ENCODE measurements at places on chromosomes 7 and 10. TPM values are rescaled to one million over a fixed set of nuclear protein-coding genes. Genes with fewer than 3 reads are reported as not detected.

- no peak for DNase-seq
These were observed 503.1 kb downstream of the GRID1 start for GRCh38 chr10:85863301-85864172.

DNA sequence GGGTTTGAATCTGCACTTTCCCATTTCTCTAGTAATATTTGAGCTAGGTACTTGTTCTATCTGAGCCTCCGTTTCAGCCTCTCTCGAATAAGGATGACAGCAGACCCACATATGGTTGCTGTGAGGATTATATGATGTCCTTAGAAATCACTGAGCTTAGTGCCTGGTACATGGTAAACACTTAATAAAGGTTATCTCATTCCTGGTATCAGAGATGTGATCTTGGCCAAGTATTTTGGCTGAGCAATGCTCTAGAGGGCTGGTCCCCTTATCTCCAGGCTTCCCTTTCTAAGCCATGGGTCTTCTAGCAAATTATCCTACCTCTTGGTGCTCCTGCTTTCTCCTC is 407 bp upstream of the MKRN1 start:
- DNase-seq: no peak

DNA sequence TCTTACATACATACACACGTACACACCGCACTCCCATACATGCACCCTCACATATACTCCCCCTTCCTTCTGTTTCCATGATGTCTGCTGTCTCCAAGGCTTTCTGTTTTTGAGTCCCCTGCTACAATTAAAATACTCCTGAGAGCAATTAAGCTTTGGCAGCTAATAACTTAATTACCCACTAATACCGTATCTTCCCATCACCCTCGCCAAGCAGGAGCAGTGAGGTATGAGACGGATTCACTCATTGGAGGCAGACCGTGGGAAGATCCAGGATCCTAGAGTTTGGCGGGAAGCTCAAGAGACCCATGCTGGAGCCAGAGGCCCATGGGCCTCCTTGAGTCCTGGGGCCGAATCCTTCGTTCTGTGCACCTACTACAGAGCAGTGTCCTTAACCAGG is 1.7 kb upstream of the CALN1 start:
- no peak for DNase-seq

Gene FBXO24
- total RNA-seq: 1.4 TPM

DNA sequence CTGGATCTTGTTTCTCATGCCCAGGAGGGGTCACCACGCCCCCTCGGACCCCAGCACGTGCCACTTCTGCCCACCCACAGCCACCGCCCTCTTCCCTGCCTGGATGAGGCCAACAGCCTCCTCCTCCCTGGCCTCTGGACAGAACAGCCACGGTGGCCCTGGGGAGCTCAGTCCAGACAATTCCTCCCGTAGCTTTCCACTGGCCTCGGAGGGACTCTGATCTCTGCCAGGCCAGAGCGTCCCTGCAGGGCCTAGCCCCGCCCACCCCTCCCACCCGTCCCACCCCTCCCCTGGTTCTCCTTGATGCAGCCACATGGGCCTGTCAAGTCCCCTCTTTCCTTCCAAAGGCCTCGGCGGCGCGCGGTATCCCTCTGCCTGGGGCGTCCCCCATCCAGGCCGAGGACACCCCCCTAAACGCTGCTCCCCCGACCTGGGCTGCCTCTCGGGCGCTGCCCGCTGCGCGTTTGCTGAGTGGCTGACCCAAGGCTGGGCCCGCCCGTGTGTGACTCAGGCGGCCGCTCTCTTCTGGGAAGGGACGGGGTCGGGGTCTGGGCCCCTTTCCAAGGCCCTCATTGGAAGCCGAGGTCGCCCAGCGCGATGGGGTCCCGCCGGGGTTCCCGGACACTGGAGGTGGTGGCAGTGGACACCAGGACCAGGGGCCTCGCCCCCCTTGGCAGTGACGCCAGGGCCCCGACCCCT is 557 bp downstream of the TMEM120A start:
- peak; percentile 79 for DNase-seq

Gene CHRM2
- 1.1 TPM for total RNA-seq

Gene KNDC1
- 14.3 TPM for total RNA-seq

- no peak for DNase-seq
These were observed 42.6 kb downstream of the KIAA1217 start for GRCh38 chr10:24251547-24251946.

Gene ANKRD7
- total RNA-seq: not detected

DNA sequence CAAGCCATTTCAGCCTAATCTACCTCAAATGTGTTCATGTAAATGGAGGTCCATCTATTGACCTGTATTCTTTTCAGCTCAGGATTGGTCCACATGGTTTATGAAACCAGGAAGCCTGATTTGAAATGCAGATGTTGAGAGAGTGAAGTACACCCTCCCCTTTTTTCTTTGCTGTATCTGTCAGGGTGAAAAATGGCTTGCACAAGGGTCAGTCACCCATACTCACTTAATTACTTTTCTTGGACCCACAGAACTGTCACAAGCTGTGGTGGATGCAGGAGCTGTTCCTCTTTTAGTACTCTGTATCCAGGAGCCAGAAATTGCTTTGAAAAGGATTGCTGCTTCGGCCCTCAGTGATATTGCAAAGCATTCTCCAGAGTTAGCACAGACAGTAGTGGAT is 41.2 kb downstream of the SPAG6 start:
- no peak for DNase-seq

DNA sequence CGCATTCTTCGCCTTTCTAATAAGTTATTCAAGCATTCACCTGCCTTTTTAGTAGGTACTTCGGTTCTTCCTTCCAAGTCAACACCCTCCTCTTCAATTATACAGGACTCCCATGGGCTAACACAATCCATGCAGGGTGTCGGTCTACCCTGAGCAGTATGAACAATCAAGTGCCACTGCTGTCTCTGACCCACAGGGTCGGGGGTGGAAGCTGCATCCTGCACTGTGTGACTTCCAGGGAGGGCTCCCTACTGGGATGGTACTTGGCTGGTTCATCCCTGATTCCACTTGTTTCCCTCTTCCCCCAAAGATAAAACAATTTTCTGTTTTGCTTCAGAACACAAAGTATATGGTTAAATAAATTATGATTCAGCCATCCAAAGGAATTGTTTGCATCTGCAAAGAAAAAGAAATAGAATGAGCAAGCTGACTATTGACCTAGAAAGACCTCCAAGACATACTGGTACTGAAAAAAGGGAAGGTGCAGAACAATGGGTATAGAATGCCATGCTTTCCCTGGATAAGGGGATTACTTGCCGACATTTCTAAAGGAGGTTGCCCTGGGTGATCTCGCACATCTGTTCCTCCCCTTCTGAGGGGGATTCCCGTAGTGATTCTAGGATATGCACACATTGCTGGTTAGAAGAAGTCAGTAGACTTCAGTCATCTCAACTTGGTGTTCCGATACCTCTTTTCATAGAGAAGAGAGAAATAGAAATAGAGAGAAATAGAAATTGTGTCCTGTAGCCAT is 89.1 kb upstream of the AGR3 start:
- DNase-seq: no peak

GRCh38 chr10:48683868-48684267 is 805 bp upstream of the WDFY4 start:
- no peak for DNase-seq

DNA sequence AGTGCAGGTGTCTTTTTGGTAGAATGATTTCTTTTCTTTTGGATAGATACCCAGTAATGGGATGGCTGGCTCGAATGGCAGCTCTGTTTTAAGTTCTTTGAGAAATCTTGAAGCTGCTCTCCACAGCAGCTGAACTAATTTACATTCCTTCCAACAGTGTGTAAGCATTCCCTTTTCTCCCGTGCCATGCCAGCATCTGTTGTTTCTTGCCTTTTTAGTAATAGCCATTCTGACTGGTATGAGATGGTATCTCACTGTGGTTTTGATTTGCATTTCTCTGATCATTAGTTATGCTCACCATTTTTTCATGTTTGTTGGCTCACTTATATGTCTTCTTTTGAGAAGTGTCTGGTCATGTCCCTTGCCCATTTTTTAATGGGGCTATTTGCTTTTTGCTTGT is 486.3 kb downstream of the GALNT17 start:
- DNase-seq: no peak

GRCh38 chr7:7146837-7147236 is 35.5 kb upstream of the C1GALT1 start:
- DNase-seq: no peak

- DNase-seq: no peak
These were observed 138.3 kb downstream of the ZMIZ1 start for GRCh38 chr10:79207096-79207357.

- no peak for DNase-seq
These were observed 42.1 kb downstream of the NOD1 start for GRCh38 chr7:30436518-30436917.

Gene CPA1
- not detected for total RNA-seq

Gene LRGUK
- total RNA-seq: 0.49 TPM

DNA sequence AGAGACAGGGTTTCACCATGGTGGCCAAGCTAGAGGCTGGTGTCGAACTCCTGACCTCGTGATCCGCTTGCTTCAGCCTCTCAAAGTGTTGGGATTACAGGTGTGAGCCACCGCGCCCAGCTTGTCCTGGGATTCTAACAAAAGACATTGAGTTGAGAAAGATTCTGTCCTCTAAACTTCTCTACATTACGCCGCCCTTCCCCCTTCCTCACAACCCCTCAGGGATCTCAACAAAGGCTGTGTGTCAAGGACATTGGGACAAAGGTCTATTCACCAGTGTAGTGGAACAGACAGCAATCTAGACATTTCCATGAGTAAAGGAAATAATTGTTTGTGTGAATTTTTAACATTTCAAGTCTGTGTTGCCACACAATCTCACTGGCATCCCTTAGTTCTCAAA is 68.8 kb upstream of the KIF5B start:
- DNase-seq: no peak

DNA sequence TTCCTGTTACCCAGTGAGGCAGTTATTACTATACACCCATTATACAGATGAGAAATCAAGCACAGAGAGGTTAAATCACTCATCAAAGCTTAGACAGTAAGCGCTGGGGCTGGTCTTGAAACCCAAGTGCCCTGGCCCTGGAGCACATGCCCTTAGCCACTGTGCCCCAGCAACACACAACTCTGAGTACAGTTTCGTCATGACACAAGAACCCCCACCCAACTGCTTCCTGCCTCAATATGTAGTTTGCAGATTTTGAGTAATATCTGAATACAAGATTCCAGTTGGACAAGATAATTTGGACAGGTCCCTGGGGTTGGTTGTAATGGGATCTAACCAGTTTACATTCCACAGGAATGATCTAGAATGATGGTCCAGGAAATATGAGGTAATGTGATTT is 62.8 kb downstream of the SH3PXD2A start:
- DNase-seq: no peak

DNA sequence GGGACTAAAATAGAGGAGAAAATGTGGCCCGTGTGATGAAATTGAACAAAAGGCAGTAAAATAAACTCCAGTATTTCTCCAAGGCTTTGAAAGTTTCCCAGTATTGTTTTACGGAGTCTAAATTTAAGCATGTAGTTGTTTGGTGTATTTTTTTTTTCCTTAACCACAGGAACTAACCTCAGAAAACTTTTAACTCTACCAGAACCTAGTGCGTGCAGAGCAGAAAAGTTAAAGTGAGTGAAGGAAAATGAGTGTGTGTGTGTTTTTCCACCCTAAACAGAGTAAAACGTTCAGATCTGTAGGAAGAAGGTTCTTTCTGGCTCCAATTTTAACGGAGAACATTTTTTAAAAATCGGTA is 812 bp downstream of the PROSER2 start:
- no peak for DNase-seq

DNA sequence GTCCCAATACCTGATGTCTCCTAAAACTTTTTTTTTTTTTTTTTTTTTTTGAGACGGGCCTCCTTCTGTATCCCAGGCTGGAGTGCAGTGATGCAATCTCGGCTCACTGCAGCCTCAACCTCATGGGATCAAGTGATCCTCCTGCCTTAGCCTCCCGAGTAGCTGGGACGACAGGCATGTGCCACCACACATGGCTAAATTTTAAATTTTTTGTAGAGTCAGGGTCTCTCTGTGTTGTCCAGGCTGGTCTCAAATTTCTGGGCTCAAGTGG is 28.4 kb downstream of the GTF2IRD1 start:
- DNase-seq: no peak

GRCh38 chr10:79170993-79171392 is 102.2 kb downstream of the ZMIZ1 start:
- no peak for DNase-seq

GRCh38 chr10:72349438-72349837 is 5.3 kb downstream of the DNAJB12 start:
- no peak for DNase-seq

Gene ZNF239
- total RNA-seq: 3.5 TPM

Gene SLC29A4
- total RNA-seq: 0.98 TPM

Gene FAM25A
- total RNA-seq: not detected

Gene CRPPA
- total RNA-seq: 2.9 TPM

Gene ATP6V0A4
- total RNA-seq: 2.4 TPM

DNA sequence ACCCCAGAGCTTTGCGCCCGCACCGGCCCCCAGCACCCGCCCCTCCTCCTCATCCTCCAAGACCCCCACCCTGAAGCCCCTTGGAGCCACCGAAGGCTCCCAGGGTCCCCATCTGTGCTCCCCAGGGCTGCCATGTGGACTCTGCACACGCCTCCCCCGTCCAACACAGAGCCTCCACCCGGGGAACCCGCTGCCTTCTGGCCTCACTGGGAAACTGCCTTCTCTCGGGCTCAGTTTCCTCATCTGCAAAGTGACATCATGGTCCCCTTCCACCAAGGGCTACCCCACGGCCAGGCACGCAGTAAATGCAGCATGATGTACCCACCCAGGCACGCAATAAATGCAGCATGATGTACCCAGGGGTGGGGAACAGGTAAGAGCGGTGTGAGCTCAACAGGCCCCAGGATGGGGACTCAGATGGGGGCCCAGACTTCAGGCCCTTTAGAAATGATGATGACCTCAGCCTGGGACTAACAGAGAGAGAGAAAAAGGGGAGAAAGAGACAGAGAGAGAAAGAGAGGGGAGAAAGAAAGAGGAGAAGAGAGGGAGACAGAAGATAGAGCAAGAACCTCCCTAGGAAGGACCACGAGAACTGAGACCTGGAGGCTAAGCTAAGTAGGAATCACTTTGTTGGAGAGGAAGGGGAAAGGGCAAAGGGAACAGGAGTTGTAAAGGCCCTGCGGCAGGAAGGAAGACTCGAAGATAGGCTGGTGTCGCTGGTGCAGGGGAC is 2.5 kb upstream of the MICALL2 start:
- DNase-seq: no peak

Gene VIPR2
- 4.5 TPM for total RNA-seq

- DNase-seq: no peak
These were observed 10.7 kb downstream of the CUTC start for GRCh38 chr10:99742701-99743100.

- DNase-seq: peak; percentile 82
These were observed 274.9 kb upstream of the GALNT17 start for GRCh38 chr7:70856901-70857630.

Gene ARMC3
- total RNA-seq: not detected

Gene ACHE
- 2.9 TPM for total RNA-seq
